Cardiac muscle cell (in vitro differentiated cells and primary cell): ENCODE measurements at places on chromosomes 2 and 18.
A peak's percentile ranks its signal among the peaks of the same experiment; 100 is the strongest.

- DNase-seq = no peak
These were observed 27.2 kb upstream of the EFR3B start for GRCh38 chr2:25014631-25015030.

GRCh38 chr2:69674316-69674670 lies 30.8 kb upstream of the AAK1 start:
- DNase-seq = no peak

DNA sequence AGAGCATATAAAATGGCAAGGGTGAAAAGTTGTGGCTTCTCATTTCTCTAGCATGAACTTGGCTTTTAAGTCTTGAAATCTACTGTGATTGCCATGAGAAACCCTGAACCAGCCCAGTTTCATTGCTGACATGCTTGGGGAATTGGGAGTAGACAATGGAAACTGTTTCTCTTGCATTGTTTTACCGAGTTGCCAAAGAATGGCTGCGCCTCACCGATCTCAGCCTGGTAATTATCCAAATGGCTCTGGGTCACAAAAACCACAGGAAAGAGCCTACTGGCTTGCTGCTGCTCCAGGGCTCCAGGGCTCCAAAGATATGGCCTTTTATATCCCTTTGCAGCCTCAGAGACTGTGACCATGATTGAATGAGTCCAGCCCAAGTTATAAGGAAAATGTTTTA lies 310.4 kb upstream of the NT5C1B start:
- no peak for DNase-seq

DNA sequence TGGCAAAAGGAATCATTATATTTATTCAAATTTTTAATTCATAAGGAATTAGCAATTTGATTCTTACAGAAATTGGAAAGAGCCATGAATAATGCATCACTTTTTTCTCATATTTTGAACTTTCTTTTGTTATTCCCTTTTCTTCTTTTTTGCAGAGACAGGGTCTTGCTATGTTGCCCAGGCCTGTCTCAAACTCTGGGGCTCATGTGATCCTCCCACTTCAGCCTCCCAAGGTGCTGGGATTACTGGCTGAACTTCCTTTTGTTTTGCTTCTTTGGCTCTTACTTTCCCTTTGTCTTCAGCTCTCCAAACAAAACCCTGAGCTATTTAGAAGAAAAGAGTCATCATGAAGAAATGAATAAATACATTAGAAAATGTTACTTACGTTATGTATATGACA lies 30.8 kb downstream of the CDKL4 start:
- DNase-seq = no peak

DNA sequence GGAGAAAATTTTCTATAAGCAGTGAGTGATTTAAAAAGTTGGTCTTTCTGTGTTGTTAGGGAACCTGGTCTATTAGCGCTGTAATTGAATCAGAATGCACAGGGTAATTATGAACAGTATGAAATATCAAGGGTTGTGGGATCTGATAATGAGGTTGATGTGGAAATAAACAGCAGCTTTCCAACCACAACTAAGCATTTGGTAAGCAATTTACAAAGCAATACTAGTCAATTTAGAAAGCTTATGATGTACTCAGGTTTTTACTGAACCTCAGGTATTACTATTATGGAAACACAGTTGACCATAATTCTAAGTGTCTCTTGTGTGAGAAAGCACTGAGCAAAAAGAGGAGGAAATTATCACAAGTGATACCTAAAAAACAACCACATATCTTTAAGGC lies 11.0 kb upstream of the SMCHD1 start:
- DNase-seq = no peak

DNA sequence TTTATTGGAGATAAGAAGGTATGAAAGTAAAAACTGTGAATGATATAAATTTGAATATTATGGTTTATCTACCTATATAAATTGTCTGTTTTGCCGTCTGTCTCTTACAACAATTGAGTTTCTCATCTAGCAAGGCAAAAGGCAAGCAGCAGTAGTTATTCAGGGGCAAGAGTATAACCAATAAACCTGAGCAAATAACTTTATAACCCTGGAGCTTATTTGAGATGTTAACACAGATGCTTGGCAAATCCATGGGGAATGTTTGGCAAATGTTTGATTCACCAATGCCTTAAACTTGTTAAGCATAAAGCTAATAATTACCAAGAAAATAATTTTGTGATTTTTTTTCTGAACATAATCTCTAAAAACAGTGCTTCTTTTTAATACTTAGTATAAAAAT lies 9.9 kb upstream of the EPHA4 start:
- no peak for DNase-seq

DNA sequence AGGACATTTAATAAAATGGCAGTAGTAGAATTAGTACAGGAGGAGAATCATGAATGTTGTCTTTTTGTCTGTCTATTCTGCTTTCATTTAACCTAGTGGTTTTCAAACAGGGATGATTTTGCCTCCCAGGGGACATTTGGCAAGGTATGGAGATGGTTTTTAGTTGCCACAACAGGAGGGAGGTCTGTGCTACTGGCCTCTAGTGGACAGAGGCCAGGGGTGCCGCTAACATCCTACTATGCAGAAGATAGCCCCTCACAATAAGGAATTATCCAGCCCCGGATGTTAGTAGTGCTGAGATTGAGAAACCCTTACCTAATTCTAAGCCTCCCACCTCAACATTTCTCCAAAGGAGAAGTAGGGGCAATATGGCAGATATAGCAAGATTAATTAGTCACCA lies 18.3 kb downstream of the FASTKD2 start:
- peak; percentile 23 for DNase-seq

DNA sequence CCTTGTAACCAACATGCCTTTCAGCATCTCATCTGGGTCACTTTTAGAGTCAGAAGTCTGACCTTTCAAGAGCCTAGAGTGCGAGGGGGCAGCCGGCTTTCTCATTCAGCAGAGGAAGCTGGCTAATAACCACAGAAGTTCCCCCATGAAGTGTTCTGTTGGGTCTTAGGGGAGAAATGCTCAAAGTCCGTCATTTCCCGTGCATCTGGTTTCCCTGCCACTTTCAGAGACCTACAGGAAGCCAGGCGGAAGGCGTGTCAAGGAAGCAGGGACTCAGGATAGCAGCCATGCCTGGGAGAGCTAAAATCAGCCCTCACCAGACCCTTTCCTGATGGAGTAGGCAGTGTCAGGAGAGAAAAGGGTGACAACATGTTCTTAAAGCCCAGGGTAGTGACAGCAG lies 301.8 kb upstream of the ID2 start:
- peak; percentile 65 for DNase-seq

- DNase-seq = no peak
These were observed 1220.4 kb upstream of the ZEB2 start for GRCh38 chr2:145740302-145740701.

GRCh38 chr2:72961853-72962468 lies 44.6 kb downstream of the EMX1 start:
- DNase-seq = no peak

- DNase-seq = peak; percentile 34
These were observed 429.4 kb upstream of the TRIB2 start for GRCh38 chr2:12287220-12287751.

DNA sequence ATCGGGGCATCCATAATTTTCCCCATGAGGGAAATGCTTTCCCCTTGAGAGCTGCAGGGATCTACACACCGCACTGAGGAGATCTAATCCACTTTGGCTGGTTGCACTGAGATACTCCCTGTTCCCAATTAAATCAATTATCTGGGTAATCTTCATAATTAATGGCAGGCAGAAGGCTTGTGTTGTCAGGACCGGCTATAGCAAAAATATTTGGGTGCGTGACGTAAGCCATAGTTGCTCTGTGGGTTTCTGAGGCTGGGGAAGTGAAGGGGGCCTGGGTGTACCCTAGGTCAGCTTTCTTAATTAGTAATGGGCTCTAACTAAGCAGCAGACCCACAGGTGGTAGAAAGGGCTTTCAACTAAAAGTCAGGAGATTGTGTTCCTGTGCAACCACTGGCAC lies 62.8 kb upstream of the UPP2 start:
- DNase-seq = no peak

GRCh38 chr2:48343154-48343553 lies 186.8 kb upstream of the STON1 start:
- DNase-seq = no peak

DNA sequence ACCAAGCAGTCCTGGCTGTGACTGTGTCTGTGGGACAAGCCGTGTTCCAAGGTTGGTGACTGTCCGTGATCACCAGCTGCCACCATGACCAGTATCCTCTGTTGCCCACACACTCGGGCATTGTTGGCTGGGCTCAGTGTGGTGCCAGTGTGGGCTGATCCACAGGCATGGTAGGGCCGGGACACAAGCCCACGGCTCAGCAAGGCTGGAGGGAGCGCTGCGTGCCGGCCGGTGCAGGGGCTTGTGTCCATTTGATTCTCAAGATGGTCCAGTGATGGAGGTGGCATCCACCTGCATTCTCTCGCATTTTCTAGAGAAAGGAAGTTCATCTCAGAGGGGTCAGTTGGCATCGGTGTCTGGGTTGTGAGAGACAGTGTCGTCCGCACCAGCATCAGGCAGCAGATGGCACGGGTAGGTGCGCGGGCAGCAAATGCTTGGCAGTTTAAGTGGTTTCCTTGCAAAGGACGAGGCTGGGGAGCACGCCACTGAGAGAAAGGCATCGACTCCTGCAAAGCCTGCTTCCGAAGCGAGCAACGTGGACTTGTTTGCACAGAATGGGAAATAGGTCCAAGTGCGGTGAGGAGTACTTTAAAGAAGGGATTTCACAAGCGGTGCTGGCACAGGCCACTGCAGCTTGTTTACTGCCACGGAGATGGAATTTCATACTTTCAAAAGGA lies 20.9 kb downstream of the TWIST2 start:
- peak; percentile 82 for DNase-seq

GRCh38 chr2:159573846-159574606 lies 42.3 kb downstream of the BAZ2B start:
- peak; percentile 83 for DNase-seq

GRCh38 chr2:23843051-23843976 lies 83.6 kb downstream of the ATAD2B start:
- peak; percentile 15 for DNase-seq

GRCh38 chr18:26574958-26575864 lies 26.9 kb upstream of the KCTD1 start:
- peak; percentile 68 for DNase-seq

- DNase-seq = no peak
These were observed 97.9 kb upstream of the ATL2 start for GRCh38 chr2:38474715-38475566.

DNA sequence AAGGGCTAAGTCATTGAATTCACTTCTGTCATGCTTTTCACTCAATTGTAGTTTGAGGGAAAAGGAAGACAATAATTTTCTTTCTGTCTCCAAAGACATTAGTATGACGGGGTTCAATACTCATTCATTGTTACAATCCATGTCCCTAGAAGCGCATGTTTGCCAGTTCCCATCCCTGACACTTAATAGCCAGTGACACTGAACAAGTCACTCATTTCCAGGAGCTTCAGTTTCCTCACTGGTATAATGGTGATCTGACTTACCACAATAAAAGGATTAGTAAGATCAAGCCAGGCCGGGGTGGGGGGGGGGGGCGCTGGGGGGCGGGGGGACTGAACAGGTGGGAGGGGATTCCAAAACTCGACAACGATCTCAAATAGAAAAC lies 144.8 kb upstream of the MAP3K20 start:
- DNase-seq = no peak

DNA sequence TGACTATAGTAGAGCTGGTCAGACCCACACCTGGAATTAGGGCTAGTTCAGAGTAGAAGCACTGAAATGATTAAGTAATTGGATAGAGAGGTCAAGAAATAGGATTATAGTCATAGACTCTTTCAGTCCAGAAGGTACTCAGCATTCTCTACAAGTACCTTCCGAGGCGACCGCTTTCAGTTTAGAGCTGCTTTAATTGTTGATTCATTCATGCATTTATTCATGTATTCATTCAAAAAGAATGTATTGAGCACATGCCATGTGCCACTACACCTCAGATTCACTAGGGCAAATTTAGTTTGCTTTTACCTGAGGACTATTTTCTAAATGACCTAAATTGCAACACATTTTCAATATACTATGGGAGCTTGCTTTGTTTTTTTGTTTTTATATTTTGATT lies 48.7 kb downstream of the CRIM1 start:
- no peak for DNase-seq

GRCh38 chr2:26764906-26765305 lies 822 bp downstream of the SLC35F6 start:
- no peak for DNase-seq

DNA sequence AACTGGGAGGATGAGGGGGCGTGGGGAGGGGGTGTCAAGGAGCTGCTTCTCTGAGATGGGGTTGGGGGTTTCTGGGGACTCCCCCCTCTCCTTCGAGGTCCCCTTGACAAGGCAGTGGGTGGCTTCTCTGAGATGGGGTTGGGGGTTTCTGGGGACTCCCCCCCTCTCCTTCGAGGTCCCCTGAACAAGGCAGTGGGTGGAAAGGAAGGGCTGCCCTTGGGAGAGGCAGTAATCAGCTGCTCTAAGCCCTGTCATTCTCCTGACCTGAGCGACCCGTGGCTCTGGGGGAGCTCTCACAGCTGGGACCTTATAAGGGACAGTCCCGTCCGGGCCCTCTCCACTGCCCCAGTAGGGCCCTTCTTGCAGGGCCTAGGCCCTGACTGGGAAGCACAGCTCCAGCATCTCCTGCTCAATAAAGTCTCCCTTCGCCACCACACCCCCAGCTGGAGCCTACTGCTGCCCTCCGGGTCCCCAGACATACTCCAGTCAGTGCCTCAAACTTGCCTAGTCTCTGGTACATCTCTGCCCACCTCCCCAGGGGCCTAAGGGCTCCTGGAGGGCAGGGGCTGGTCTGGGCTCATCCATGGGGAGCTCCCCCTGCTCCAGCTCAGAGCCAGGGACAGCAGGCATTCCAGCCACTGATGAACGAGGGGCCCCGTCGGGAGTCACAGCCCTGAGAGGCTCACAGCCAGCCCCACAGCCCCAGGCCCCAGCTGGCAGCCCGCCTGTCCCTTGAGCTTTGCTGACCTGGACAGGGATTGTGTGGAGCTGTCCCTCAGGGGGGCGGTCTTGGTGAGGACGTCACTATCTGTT lies 2.8 kb downstream of the GAREM2 start:
- DNase-seq = no peak

GRCh38 chr2:130768191-130768855 lies 13.0 kb downstream of the AMER3 start:
- DNase-seq = no peak

DNA sequence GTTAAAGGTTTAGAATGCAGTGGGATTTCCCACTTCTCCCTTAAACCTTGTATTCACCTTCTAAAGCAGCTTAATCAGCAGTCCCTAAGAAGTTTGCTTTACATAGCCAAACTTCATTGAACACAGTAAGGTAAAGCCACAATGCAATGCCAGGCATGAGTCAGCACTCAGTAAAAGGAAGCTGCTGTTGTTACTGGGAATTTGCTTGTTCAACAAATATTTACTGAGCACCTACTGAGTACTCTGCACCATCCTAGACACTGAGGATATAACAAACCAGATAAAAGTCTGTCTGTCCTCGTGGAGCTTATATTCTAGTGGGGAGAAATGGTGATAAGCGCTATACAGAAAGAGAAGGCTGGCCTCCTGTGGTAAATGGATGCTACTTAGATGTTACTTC lies 162.7 kb downstream of the PKP4 start:
- DNase-seq = peak; percentile 55

GRCh38 chr18:60746491-60746890 lies 373.9 kb upstream of the MC4R start:
- no peak for DNase-seq
